M059J (cell line): ENCODE measurements at places on chromosomes 3 and 15. TPM values are rescaled to one million over a fixed set of nuclear protein-coding genes. Genes with fewer than 3 reads are reported as not detected.

DNA sequence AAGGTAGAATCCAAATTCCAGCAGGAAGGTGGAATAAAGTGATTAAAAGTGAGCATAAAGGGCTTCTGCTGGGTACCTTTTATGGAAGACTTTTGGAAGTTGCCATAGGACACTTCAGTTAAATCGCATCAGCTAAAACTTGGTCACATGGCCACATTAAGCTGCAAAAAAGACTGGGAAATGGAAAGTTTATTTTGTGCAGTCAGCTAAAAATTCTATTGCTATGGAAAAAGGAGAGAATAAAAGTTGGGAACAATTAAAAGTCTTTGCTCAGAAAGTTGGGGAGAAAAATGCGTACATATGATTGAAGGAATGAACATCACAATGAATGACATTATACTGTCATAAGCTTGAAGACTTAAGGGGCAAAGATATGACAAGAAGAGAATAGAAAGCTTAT, 49.3 kb downstream of the FGF7 start:
- DNase-seq: no peak

- DNase-seq: peak; percentile 84
Observed at GRCh38 chr3:108862865-108863798, 40.5 kb downstream of the TRAT1 start.

DNA sequence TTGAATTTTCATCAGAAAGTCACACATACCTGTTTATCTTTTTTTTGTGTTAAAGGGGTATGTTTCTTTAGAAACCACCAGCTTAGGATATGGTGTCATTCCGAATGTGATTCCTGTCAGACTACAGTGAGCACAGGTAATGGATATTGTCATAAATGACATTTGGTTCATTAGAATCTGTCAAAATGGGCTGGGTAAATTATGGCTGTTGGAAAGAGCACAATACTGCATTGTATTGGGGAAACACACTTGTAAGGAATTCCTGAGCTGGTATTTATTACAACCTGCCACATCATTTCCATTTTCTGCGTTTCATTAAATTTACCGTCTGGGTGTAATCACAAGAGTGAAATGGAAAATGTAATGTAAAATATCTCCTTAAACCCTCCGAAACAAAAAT, 78.8 kb downstream of the ADAMTSL3 start:
- no peak for DNase-seq

DNA sequence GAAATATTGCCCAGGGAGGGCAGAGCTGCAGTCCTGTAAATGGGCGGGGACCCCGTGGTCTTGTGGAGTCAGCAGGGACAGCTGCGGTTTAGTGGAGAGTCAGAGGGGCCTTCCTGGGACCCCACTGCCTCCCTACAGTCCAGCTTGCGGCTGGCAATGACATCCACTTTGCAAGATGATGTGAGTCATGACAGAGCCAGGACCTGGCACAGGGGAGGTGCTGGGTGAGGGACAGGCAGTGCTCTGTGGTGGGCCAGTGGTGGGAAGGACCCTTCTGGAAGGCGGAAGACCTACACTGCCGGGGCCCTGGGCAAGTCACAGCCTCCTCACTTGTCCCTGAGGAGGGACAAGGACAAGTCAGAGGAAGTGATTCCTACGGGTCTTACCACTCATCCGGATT, 17.8 kb downstream of the APBA2 start:
- DNase-seq: no peak

GRCh38 chr3:35670408-35670965, 31.2 kb downstream of the ARPP21 start:
- no peak for DNase-seq

DNA sequence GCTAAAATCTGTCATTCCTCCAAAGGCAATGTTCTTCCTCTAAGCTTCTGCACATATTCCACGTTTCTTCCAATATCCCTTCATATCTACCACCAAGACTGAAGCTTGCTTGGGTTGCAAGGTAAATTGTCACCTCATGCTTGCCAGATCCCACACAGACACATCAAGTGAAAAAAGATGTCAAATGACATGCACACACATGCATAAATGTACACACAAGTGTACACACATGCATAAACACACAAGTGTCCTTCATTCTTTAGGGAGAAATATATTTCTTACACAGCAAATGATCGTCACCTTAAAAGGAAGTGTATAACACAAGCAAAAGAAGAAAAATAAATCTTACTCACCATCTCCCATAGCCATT, 59.4 kb downstream of the CLASP2 start:
- DNase-seq: no peak

DNA sequence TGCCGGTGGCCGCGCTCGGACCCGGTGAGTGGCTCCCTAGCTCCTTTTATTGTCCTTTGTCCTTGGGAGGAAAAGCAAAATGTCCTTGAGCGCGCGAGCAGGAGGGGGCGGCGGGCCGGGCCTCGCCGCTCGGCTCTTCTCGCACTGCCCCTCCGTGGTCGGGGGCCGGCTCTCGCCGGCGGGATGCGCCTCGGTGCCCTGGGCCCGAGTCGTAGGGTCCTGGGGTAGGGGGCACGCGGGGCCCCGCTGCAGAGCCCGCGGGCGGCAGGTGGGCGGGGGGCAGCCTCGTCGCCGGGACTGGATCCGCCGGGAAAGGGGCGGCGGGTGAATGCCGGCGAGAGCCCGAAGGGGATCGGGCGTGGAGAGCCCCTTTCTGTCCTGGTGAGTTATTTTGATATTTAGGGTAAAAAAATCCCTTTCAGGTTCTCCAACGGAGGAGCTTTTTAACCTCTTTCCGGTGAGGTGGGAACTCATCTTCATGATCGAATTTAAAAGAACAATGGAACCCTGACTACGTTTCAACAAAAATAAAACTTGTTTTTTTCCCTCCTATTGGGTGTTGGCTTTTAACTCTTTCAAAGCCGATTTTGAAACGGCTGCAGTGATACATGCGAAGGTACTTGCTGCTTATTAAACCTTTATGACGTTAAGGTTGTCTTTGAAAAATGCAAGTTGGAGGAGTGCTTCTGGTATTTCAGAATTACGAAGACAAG, 16.8 kb upstream of the CHD2 start:
- DNase-seq: peak; percentile 48

DNA sequence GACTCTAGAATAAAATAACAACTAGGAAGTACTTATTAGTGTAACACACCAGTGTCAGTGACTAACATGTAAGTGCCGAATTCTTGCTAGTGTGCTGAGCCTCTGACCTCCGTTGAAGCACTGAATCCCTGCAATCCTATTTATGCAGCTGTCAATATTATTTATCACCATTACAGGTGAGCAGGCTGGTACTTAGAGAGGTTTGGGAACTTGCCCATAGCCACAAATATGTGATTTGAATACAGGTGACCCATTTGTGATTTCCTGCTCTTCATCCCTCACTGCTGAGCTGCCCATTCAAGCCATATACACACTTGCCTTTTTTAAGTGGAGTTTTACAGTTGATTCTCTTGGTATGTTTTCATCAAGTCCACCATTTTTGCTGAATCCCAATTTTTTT, 12.2 kb downstream of the EIF4E3 start:
- DNase-seq: no peak

DNA sequence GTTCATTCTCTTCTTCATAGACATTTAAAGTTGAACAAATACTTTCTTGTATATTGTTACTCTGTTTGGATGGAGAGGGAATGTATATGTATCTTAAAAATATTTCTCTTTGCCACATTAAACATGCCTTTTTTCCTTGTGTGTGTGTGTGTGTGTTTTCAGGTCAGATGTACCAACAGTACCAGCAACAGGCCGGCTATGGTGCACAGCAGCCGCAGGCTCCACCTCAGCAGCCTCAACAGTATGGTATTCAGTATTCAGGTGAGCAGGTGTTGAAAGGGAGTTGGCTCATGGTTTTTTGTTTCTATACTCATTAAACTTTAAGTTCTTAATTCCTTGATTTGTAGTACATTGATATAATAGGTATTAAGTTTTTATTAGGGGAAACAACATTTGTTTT, 35.4 kb downstream of the TFG start:
- DNase-seq: no peak

GRCh38 chr3:4292301-4292700, 10.9 kb upstream of the SETMAR start:
- no peak for DNase-seq

GRCh38 chr15:68326711-68327354, 49.3 kb downstream of the FEM1B start:
- no peak for DNase-seq

DNA sequence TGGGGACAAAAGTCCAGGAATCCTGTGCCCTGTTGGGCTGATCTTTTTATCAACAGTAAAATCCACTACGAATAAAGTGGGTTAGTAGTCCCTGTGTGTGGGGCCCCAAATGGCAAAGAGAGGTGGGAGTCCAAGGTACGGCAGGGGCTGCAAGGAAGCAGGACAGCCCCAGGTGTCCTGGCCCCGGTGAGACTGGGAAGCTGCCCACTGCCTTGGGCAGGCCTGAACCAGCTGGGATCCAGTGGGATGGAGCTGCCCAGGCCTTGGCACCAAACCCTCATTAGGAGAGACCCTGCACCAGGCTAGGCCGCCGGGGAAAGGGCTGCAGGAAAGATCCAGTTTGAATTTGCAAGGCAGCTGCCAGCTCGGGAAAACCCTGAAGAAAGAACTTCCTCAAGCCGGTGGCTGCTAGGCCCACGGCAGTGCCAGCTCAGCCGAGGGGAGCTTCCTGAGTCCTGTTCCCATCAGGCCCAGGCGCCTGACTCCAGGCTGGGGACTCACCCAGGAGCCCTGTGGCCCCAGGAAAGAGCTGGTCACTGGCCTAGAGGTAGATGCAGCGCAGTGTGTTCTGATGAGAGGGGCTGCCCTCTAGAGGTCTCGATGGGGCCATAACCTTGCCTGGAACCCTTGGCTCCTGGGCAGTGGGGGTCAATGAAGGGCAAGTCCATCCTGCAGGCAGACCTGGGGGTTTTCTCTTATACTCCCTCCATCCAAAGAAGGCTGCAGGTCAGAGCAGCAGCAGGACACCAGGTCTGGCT, 14.4 kb upstream of the GNAI2 start:
- no peak for DNase-seq

GRCh38 chr3:42190701-42191442, 75.1 kb downstream of the CCK start:
- peak; percentile 51 for DNase-seq

GRCh38 chr3:133962849-133963248, 66.9 kb downstream of the SLCO2A1 start:
- DNase-seq: peak; percentile 73

- DNase-seq: peak; percentile 19
Observed at GRCh38 chr15:73575636-73576247, 57.4 kb downstream of the NPTN start.

DNA sequence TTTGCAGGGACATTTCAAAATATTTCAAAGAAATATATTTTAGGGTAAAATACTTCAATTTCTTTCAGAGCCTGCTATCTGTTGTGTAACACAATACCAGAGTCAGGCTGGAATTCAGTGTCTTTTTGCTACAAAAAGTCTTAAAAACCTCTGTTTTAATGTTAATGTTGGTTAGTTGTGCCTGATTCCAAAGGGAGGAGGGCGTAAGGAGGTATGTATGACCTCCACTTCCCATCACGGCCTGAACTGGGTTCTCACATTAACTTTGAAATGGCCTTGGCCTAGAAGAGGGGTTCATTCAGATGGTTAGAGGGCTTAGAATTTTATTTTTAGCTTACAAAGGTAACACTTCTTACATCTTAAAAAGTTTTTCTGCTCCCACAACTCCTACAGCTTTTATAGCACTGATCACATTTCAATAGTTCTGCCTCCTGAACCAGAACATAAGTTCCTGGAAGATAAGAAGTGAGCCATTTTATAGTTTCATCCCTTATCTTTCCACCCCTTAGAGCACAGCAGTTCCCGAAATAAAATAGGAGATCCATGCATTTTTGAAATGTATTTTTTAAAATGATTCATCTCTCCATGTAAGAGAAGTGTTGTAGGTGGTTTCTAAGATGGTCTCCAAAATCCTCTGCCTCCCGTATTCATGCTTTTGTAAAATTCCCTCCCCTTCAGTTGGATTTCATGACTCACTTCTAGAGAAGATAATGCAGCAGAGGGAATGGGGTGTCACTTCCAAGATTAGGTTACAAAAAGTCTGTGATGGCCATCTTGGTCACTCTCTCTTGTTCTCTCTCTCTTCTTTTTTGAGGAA, 543.1 kb upstream of the NECTIN3 start:
- no peak for DNase-seq

DNA sequence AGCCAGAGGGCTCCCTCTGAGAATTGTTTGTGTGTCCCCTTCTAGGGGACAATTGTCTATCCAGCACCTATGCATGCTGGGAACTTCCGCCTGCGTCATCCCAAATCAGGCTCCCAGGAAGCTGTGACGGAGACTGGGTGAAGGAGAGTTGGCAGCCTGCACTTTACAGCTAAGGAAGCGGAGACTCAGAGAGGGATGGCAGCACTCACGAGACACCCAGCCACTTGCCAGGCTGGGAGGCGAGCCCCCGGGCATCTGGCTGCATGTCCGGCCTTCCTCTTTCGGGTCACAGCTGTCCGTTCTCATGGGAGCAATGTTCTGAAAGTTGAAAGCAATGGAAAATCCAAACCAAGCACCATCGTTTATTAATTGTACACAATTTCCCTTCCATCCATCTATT, 45.5 kb upstream of the SLC6A11 start:
- DNase-seq: no peak

- DNase-seq: peak; percentile 62
Observed at GRCh38 chr15:101615986-101616848, 36.0 kb downstream of the TM2D3 start.

DNA sequence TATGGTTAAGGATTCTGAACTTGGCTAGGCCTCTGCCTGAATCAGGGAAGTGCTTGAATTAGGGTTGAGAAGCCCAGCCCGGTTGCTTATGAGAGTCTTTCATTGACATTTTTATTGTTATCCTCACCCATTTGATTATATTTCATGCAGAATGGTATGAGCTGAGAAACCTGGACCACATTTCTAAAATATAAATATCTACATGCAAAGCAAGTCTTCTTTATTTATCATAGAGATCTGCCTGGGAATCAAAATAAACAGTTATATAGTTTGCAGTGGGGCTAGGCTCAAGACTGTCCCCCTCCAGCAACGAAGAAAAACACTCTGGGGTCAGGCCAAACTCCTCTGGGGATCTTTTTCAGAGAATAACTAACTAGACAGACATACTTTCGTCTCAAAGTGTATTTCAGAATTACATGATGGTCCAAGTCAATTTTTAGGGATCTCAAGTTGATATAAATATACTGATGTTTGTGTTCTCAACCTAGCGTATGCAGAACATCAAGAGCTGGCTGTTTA, 675.4 kb upstream of the NR2F2 start:
- no peak for DNase-seq

- DNase-seq: peak; percentile 95
Observed at GRCh38 chr3:56926243-56926946, 124.6 kb upstream of the ARHGEF3 start.

Gene CCR8
- total RNA-seq: not detected in 2 replicates

Gene GOLGA8S
- not detected in 2 replicates for total RNA-seq

Gene HYAL1
- total RNA-seq: not detected in 2 replicates

Gene KLHL40
- not detected in 2 replicates for total RNA-seq

Gene STAB1
- total RNA-seq: 0.05 TPM in 1 of 2 replicates, not detected in the other

Gene TEX55
- not detected in 2 replicates for total RNA-seq

Gene USP19
- 13.1 and 34.5 TPM in 2 replicates for total RNA-seq

Gene MOBP
- not detected in 2 replicates for total RNA-seq

Gene RAD51
- total RNA-seq: 7.7 and 10.5 TPM in 2 replicates

Gene B3GALNT1
- total RNA-seq: 52.8 and 55.3 TPM in 2 replicates

Gene HYAL3
- 1.6 and 3.0 TPM in 2 replicates for total RNA-seq
